Left renal cortex interstitium (tissue), 4 donors: ENCODE measurements at places on chromosomes 16 and 17. TPM values are rescaled to one million over a fixed set of nuclear protein-coding genes. Genes with fewer than 3 reads are reported as not detected.

GRCh38 chr17:2955931-2956582 lies 107.3 kb downstream of the OR1D5 start:
- no peak for DNase-seq

- DNase-seq = no peak
Measured at GRCh38 chr16:20302389-20302788, 24.9 kb downstream of the GP2 start.

- DNase-seq = no peak
Measured at GRCh38 chr17:22221344-22221743, 529.0 kb downstream of the KCNJ18 start.

DNA sequence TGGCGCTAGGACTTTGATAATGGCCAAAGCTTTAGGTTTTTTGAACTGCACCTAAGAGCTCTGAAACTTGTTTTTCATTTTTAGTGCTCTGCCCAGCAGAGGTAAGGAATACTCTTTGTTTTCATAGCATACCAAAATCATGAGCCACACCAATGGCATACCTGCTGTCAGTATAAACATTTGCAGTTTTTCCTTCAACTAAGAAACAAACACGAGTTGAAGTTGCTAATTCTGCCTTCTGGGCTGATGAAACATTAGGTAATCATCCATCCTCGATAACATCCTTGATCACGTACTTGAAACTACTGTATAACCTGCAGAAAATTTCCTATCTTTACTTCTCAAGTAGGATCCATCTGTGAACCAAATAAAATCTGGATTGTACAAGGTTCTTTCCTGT lies 20.6 kb upstream of the B4GALNT2 start:
- DNase-seq = no peak

- no peak for DNase-seq
Measured at GRCh38 chr17:4833941-4834680, 971 bp downstream of the MINK1 start.

DNA sequence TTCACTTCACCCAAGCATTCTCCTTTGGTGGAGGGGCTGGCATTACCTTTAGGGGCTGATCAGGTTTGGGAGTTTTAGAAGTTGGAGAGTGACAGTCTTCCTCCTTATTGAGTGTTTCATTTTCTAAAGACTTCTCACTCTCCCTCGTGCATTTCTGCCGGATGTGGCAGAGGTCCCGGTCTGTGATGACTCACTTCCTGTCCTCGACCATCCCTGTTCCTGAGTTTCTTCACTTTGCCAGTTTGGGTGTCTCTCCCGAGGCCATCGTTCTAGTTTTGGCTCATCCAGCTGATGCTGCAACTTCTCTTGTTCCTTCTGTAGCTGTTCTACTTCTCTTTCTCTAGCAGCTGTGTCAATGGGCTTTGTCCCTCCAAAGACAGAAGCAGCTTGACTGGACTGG lies 104.3 kb downstream of the PHKB start:
- DNase-seq = no peak

DNA sequence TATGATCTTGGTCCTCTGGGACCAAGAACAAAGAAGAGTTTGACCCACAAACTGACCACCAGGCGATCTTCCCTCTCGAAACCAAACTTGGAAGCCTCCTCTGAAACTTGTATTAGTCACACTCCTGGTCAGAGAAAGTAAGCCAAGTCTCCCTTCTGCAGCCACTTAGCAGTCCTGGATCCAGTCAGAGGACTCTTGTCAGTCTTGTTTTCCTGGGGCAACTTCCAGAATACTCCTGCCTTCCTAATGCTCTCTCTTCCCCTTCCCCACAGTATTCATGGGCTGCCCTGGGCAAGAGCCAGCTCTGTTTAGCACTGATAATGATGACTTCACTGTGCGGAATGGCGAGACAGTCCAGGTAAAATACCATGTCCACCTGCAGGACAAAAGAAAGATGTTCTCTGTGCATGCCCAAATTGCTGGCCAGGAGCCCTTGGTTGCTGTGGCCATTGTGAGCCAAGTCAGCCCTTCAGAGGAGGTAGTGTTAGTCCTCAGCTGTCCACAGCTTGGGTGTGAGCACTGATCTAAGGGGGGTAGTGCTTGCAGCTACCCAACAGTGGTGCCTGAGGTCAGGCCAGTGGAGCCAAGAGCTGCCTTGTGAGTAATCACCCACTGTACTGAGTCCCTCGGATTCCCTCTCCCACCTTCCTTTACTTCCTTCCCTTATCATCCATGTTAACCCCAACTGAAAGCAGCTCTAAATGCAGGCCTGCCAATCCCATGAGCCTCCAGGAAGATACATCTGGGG lies 31.2 kb downstream of the CDH3 start:
- DNase-seq = no peak

DNA sequence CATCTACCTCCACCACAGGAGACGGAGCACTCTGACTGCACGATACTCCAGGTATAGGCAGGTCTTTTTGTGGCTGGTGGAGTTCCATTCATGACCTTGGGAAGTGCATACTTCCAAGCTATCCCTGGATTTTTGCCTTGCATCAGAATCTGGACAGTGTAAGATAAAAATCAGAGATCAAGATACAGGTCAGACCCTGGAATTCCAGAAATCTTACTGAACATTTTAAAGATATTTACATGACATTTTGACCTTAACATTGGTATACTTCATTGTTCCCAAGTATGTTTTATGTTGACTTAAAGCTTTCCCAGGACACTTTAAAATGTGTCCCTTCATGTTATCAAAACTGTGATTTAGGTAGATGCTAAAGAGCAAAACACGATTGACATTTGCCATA lies 101.0 kb downstream of the SYCE1L start:
- no peak for DNase-seq

DNA sequence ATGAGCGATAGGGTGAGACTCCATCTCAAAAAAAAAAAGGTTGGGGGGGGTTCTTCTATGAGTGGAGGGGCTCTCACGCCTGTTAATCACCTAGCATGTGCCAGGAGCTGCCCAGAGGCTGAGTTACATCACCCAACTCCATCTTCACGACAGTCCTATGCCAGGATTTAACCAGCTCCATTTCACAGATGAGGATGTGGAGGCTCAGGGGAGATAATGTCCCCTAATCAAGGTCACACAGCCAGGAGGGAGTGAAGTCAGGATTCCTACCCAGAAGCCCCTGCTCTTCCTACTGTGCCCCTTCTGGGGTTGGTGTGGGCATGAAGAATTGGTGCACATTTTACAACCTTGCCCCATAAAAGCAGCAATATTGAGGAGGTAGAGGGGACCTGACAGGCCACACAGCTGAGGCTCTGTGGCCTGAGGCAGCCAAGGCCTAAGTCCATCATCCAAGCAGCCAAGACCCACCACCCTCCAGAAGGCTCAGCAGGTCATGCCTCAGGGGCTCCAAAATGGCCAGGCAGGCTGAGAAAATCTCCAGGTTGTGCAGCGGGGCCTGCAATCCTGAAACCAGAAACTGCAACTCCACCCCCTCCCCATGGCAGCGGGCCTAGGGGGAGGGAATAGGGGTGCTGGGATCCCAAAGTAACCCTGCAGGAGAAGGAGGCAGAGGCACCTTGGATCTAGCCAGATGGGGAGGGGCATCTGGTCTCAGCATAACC lies 6.9 kb downstream of the PPY start:
- no peak for DNase-seq

GRCh38 chr16:86025706-86026105 lies 126.7 kb downstream of the IRF8 start:
- no peak for DNase-seq

DNA sequence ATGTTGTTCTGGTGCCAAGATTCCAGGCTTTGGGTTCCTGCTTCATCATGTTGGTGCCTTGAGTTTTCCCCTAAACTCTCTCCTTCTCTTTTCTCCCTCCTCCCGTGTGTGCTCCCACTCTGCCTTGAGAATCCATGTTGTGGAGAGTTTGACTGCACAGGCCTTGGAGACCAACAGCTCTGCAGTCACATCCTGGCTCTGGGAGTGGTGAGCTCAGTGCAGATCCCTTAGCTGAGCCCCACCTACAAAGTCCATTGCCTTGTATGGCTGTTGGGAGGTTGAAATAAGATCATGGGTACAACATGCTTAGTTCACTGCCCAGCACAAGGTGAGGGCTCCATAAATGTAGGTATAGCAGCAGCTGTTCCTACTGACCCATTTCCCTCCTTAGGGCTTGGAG lies 85.9 kb downstream of the IRX3 start:
- DNase-seq = no peak

- no peak for DNase-seq
Measured at GRCh38 chr16:12289175-12290063, 312.9 kb downstream of the SNX29 start.

GRCh38 chr16:86044881-86045590 lies 146.1 kb downstream of the IRF8 start:
- DNase-seq = no peak

- no peak for DNase-seq
Measured at GRCh38 chr16:47617732-47618131, 156.6 kb downstream of the PHKB start.

GRCh38 chr17:38916771-38917170 lies 8.6 kb upstream of the LASP1NB start:
- no peak for DNase-seq

DNA sequence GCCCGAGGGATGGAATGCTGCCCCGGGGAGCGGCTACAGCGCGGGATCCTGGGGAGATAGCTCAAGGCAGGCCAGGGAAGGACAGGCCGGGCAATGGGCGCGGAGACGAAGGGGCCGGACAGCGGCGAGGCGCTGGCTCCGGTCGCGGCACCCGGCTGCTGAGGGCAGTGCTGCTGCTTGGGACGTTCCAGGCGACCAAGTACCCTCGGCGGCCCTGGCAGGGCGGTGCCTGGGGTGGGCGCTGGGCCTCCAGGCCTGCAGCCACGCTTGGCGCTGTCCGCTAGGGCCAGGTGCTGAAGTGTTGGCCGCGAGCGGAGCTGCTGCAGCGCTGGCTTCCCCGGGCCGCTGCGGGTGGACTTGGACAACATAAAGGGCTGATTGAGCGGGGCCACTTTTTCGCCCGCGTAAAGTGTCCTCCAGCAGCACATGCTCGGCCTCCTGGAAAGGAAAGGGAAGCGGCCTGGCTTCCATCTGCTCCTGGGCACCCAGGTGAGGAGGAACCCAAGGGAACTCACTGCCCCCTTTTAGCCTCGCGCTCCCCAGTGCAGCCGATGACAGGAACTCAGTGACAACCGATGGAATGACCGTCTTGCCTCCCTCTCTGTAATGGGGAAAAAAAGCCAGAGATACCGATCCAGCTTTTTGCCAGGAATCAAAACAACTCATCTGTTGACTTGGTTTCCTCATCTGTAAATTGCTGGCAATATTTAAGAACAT lies 23.7 kb downstream of the CLEC3A start:
- peak; percentile 83 for DNase-seq

GRCh38 chr17:70825321-70826125 lies 656.2 kb downstream of the KCNJ2 start:
- no peak for DNase-seq

DNA sequence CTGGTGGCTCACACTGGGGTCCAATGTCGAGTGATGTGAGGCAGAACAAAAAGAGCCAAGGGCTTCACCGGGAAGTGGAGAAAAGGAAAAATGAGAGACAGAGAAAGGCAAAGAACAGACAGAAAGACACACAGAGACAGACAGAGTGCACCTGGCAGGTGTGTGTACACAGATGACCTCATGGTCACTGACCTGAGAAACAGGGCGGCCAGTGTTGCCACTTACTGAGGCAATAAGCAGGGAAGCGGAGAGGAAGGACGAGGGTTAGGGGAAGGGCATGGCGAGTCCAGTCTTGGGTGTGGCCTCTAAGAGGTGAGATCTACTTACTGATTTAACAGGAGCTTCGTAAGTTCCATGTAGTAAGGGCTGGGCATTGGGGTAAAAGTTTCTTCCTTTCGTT lies 7.5 kb downstream of the GINS2 start:
- DNase-seq = no peak

GRCh38 chr16:56600398-56600999 lies 7.9 kb upstream of the MT2A start:
- DNase-seq = no peak

DNA sequence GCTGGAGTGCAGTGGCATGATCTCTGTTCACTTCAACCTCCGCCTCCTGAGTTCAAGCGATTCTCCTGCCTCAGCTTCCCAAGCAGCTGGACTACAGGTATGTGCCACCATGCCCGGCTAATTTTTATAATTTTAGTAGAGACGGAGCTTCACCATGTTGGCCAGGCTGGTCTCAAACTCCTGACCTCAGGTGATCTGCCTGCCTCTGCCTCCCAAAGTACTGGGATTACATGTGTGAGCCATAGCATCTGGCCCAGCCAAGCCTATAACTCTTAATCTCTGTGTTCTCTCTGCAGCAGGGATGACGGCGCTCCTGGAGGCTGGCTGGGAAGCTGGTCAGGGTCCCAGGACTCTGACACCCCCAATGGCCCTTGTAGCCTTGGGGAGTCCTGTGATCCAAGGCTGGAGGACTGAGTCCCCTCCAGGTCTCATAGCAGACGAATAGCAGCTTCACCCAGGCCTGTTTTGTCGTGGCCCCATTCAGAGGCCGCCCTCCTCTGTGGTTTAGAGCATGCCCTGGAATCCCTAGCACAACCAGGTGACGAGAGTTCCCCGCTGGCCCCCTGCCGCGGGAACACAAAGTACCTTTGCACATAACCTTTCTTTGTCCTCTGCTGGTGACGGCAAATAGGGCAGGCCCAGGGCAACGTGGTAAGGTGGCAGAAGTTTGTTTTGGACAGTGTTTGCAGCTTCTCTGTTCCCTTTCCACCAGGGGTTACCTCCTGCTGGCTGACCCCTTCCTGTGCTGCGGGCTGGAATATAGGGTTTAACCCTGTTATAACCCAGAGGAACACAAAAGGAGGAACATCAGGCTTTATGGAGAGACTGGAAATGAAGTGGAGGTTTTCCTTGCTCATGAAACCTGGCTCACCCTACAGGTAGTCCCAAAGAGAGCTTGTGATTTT lies 43.0 kb upstream of the TOB1 start:
- no peak for DNase-seq

GRCh38 chr17:76659928-76660655 lies 16.5 kb upstream of the ST6GALNAC1 start:
- no peak for DNase-seq

- no peak for DNase-seq
Measured at GRCh38 chr17:74856112-74856511, 3.6 kb downstream of the GRIN2C start.

The KLHL10 gene
- polyA plus RNA-seq = not detected

The GPR142 gene
- 0.40 TPM for polyA plus RNA-seq

The MEOX1 gene
- 25.0 TPM for polyA plus RNA-seq

The RNF222 gene
- polyA plus RNA-seq = 0.27 TPM

The CDK5RAP3 gene
- polyA plus RNA-seq = 197 TPM

The ZG16 gene
- not detected for polyA plus RNA-seq

The TNFRSF17 gene
- polyA plus RNA-seq = not detected

The DNAAF8 gene
- polyA plus RNA-seq = 2.0 TPM

The ZNF624 gene
- 12.4 TPM for polyA plus RNA-seq

The RAB11FIP4 gene
- polyA plus RNA-seq = 16.6 TPM

The KRTAP3-2 gene
- polyA plus RNA-seq = not detected

The OTOP3 gene
- polyA plus RNA-seq = not detected

The TPSB2 gene
- 0.24 TPM for polyA plus RNA-seq

The NHLRC4 gene
- polyA plus RNA-seq = 13.7 TPM
